ENCODE measurements at places on chromosomes 3 and 15.

DNA sequence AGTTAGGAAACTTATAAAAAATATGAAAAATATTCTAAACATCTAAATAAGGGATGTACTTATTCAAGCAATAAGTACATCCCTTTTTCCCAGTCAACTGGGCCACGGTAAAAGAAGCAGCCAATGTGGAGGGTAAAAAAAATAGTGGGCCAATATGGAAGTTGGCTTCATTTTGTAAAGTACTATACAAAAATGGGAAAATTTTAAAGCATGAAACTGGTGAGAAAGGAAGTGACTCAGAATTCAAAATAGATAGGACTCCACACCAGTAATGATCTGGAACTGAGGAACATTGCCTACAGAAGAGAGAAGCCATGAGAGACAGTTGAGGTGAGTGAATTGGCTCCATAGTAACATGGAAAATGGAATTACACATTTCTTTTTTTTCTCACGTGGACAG is 108.9 kb downstream of the FNDC3B start:
- no peak for DNase-seq

DNA sequence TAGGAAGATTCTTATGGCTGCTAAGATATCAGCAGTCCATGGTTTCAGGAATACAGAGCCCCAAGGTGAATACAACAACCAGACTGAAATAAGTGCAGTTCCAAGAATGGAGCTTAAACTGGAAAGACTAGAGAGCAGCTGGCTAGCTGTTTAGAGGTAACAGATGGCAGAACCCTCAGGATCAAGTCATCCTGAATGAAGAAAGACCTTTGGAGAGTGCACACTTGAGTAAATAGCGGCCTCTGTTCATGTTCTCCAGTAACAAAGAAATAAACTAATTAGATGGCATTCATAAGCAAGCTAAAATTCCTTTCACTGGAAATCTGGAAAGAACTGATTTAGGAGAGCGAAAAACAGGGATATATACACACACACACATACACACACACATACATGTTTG is 968.4 kb downstream of the FHIT start:
- no peak for DNase-seq

DNA sequence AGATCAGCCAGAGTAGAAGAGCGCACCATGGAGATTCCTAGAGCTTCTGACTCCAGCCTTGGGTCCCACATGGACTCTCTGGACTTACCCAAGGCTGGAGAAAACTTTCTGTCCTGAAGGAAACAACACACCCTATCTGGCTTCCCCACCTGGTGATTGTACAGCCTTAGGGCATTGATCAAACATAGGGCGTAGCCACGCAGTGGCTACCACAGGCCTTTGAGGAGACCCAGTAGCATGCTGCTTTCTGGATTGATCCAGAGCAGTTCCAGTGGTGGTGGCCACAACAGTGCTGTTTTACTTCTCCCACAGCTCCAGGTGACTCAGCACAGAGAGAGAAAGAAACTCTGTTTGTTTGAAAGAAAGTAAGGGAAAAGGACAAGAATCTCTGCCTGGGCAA is 23.5 kb downstream of the PYDC2 start:
- no peak for DNase-seq

GRCh38 chr3:146883288-146883687 is 278.1 kb upstream of the PLSCR5 start:
- no peak for DNase-seq

GRCh38 chr3:46278816-46279672 is 36.8 kb downstream of the CCR3 start:
- no peak for DNase-seq

All from stimulated activated CD8-positive, alpha-beta memory T cell treated with anti-CD3 and anti-CD28 coated beads, Interleukin-4, amount 100 ng/mL, for 4 hours (primary cell).